ENCODE measurements at places on chromosomes 11 and 22.

- no peak for DNase-seq
These were observed 62.5 kb upstream of the OR4B1 start for GRCh38 chr11:48154151-48154550.

DNA sequence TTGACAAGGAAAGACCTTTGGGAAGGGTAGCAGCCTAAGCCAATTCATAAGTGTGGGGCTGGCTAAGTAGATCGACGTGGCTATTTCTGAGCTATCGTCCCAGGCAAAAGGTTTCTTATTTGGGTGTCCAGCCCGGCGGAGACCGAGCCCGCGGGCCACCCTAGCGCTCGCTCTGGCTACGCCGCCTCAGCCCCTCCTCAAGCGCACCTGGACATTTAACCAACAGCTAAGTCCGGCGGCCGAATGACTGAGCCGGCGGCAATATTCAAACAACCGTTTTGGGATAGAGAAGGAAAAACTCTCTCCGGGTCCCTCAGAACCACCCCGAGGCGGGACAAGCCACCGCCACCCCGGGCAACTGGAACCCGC lies 457 bp downstream of the RNF141 start:
- no peak for DNase-seq

DNA sequence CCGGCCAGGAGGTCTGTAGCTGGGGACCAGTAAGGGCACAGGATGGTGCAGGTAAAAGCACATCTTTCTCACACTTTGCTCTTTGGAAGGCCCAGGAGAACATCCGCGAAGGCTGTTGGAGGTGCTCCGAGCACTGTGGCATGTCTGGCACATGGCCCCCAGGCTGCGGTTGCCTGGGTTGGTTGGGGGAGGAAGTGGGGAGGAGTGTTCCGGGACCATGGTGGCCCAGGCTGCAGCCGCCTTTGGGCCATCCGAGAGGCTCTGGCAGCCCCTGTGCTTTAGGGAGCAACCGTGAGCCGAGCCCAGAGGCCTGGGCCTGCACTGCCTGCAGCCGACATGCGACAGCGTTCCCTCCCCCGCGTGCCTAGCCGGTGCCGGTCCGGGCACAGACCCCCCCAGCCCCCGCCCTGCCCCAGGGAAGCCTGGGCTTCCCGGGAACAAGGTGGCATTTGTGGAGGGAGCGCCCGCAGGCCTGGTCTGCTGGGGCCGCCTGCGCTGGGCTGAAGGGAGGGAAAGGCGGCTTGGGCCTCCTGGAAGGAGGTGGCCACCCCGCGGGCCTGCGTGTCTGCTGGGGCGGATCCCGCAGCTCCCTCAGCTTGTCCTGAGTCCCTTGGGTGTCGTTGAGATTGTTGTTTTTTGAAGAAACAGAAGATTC lies 57.9 kb downstream of the GRAMD4 start:
- DNase-seq: no peak

- no peak for DNase-seq
These were observed 5.0 kb downstream of the RPS19BP1 start for GRCh38 chr22:39527481-39527961.

DNA sequence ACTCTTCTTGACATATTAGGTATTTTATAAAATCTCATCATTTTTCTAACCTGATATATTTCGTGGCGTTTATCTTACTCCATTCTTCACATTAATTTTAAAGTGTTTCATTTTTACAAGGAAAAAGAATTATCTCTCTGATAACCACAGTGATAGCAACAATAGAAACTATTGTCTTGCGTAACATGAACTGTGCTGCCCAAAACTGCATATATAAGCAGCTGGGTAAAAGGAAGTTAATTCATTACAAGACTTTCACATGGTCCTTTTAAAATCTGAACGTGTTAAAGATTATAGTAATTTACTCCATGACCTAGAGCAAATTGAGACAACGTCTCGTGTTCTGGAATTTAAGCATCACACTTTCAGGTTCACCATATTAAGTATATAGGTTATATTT lies 210.4 kb upstream of the GRIA4 start:
- DNase-seq: no peak

- no peak for DNase-seq
These were observed 2374.2 kb upstream of the RAG2 start for GRCh38 chr11:38972220-38972619.

- no peak for DNase-seq
These were observed 168.6 kb upstream of the UBASH3B start for GRCh38 chr11:122486793-122487495.

GRCh38 chr11:19288256-19288655 lies 47.5 kb upstream of the E2F8 start:
- no peak for DNase-seq

DNA sequence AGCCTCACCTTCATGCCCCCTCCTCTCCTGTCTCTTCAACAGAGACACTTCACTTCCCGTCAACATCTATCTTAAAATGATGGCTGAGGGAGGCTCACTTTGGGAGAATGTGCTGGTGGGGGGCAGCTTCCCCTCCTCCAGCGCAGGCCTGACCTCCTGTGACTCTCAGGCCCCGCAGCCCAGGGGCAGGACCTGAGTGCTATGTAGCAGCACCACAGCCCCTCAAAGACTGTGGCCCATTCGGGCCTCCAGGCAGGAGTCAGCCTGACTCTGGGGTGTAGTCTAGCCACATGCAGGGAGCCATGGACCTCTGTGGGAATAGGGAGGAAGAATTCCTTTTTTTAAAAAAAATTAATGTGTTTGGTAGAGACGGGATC lies 43.7 kb downstream of the DKK3 start:
- no peak for DNase-seq

DNA sequence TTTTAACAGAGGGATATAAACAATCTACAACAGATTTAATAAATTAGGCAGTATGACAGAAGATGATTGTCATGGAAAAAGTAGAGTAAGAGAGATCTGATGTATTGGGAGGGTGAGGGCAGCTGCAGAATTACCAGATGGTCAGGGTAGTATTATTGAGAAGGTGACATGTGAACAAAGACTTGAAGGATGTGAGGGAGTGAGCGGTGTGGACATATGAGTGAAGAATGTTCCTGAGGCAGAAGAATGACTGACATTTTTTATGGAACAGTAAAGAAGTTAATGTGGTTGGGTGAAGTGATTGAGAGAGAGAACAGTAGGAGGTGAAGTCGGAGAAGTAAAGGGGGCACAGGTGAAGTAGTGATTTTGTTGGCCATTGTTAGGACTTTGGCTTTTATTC lies 42.4 kb upstream of the HIPK3 start:
- no peak for DNase-seq

- no peak for DNase-seq
These were observed 125.1 kb downstream of the TRIM44 start for GRCh38 chr11:35787626-35788025.

DNA sequence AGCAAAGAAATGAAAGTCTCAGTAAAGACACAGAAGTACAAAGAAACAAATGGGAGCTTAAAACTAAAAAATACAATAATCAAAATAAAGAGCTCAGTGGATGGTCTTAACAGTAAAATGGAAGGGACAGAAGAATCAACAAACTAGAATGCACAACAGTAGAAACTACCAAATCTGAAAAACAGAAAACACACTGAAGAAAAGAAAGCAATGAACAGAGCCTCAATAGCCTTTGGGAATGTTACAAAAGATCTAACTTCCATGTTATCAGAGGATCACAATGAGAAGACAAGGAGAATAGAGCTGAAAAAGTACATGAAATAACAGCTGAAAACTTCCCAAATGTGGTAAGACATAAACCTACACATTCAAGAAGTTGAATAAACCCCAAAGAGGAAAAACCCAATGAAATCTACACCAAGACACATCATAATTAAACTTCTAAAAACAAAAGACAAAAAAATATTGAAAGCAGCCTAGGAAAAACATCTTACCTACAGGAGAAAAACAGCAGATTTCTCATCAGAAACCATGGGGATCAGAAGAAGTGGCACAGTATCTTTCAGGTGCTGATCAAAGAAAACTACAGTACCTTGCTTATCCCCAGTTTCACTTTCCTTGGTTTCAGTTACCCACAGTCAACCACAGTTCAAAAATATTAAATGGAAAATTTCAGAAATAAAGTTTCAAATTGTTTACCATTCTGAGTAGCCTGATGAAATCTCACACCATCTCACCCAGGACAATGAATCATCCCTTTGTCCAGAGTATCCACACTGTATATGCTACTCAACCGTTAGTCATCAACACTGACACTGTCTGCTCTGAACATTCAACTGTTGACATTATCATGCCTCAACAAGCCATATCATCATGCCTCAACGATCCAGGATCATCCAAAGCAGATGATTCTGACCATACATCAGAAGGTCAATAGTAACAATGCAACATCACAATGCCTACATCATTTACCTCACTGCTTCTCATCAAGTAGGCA lies 22.2 kb downstream of the RRAS2 start:
- DNase-seq: no peak

Measured in stimulated activated CD4-positive, alpha-beta T cell treated with anti-CD3 and anti-CD28 coated beads, Interleukin-1b, Interleukin-23, amount 100 ng/mL, for 1 hour (primary cell).